Fibroblast of skin of right quadriceps (primary cell): ENCODE measurements at places on chromosomes 5 and 9.
A peak's percentile ranks its signal among the peaks of the same experiment; 100 is the strongest.

DNA sequence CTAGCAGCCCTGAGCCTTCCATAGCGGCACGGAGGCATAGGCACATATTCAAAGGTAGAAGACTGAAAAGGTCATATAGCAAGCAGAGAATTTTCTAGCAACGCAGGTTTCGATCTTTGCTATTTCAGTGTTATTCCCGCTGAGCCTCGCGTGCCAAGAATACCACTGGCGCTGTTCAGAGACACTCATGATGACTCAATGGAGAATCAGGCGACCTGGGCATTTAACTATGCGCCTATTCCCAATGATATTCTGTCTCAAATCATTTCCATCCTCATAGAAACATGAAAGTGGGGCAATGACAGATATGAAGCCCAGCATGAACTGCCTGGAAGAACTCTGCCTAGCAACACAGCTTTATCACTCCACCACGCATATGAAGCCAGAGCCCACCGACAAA is 59.9 kb downstream of the EFNA5 start:
- no peak for DNase-seq

GRCh38 chr5:159091065-159091464 is 8.7 kb downstream of the EBF1 start:
- no peak for DNase-seq

DNA sequence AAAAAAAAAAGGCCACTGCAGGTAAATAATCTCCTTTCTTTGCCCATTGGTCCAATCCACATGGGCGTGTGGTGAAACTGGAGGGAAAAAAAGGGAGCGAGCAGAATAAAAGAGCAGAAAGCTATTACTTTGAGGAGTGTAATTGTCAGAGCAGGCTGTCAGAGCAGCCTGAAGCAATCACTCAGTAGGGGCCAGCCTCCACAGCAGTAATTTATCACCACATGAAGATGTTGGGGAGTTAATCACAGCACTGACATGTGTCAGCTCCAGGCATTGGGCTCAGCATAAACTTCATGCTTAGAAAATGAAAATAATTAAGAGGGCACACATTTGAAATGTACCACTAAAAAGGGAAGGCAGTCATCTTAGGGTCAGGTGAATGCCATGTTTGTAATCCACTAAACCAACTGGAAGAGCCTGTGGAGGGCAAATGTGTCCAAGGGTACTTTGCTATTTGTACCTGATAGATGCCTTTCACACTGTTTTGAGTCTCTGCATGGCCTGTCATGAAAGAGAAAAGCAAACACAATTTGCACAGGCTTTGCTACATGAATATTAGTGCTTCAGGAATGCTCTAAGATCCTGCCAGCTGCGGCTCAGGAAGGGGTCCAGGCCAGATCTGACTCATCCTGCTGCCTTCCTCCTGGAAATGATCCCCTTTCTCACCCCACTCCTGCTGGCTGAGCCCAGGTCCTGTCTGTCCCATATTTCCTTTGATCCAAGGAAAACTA is 2.9 kb upstream of the PTGER4 start:
- DNase-seq = peak; percentile 77

- no peak for DNase-seq
These were observed 7.1 kb downstream of the CCNH start for GRCh38 chr5:87405472-87406155.

DNA sequence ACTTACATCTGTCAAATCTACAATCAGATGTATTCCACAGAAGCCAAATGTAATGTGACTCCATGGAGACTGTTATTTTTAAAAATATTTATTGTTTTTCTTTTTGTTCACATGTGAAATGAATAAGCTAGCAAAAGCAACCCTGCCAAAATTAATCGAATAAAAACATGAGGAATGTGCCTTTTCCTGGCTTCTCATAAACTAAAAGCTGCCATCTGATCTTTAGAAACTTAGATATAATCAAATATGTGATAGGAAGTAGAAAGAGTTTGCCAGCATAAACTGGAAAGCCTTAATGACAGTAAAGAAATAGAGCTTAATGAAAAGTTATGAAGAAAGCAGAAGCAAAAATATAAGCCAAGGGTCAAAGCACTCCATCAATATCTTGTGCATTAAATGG is 1724.7 kb upstream of the WWC1 start:
- no peak for DNase-seq

GRCh38 chr9:32782476-32783167 is 718 bp upstream of the TMEM215 start:
- no peak for DNase-seq

GRCh38 chr5:50576686-50577256 is 89.7 kb upstream of the PARP8 start:
- DNase-seq = no peak

GRCh38 chr9:124042201-124042721 is 30.7 kb downstream of the LHX2 start:
- DNase-seq = no peak

DNA sequence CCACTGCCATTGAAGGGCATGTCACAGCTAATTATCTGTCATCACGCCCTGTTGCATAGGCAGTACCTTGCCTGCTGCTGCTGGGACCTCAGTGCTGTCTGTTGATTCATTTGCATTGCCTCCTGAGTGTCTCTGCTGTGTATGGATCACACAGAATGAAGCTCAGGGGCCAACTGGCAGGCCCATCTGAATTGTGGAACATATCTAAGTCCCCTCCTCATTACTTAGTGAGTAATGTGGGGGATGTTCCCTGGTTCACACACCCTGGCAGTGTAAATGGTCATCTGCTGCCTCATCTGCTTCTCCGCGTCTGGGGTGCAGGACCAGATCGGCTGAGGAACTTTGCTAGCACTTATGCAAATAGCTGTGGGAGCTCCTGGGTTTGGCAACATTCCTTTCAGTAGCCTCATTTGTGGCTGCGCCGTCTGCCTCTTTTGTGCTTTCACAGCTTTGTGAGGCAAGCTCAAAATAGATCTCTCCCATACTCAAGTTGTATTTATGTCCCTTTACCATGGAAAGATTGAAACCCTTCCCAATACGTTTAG is 25.4 kb downstream of the TYRP1 start:
- peak; percentile 83 for DNase-seq

DNA sequence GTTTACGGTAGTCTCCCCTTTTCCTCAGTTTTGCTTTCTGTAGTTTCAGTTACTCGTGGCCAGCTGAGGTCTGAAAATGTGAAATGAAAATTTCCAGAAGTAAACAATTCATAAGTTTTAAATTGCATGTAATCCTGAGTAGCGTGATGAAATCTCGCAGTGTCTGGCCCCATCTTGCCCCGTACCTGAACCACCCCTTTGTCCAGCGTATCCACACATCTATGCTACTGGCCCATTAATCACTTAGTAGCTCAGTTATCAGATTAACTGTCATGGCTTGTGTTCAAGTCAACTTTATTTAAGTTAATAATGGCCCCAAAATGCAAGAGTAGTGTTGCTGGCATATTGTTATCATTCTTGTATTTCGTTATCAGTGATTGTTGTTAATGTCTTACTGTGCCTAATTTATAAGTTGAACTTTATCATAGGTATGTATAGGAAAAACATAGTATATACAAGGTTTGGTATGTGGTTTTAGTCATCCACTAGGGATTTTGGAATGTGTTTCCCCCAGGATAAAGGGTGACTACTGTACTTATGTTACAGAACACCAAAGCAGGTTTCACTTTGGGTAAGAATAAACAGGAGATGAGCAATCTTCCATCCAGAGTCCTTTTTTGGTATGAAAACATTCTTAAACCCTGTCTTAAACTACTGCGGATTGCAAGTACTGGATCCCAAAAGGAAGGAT is 118.4 kb upstream of the KCNN2 start:
- peak; percentile 92 for DNase-seq

GRCh38 chr9:89639367-89639795 is 34.6 kb downstream of the GADD45G start:
- no peak for DNase-seq

DNA sequence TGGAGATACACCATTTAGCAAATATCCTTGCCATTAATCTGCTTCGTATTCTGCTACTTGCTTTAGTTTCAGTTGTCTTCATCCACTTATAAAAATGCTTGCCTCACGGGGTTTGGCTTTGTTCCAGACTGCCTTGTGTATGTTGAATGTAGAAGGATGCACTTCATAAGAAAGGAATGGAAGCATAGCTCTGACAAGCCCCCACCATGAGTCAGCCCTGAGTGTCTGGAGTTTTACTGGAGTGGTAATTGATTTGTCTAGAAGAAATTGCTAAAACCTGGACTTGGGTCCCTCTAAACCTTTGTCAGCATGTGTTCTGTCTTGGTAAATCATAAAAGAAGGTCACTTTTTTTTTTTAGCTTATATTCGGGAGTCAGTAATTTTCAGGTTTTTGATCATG is 4.6 kb downstream of the TEX48 start:
- DNase-seq = peak; percentile 100

DNA sequence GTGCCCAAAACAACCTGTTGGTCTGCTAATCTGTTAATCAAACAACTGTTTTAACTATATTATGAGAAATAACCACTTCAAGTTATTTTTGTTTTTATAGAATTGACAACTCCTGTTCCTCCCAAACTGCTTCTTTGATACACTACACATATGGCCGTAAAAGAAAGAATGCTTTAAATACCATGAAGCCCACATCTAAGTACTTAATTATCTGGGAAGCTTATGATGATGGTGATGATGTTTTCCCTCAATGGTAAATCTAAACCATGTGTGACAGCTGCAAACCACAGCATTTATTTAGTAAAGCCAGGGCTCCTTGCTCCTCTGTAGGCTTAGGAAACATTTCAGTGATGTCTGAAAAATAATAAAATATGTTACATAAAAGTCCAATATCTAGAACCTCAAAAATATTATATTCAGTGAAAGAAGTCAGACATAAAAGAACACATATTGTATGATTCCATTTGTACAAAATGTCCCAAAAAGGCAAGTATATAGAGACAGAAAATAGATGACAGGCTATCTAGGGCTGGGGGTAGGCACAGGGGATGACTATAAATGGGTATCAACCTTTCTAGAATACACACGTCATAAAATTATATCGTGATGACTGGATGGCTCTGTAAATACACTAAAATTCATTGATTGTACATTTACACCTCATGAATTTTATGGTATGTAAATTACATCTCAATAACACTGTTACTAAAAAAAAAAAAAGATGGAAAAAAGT is 154.1 kb downstream of the EFNA5 start:
- peak; percentile 82 for DNase-seq

GRCh38 chr9:7146582-7146981 is 388.8 kb downstream of the KDM4C start:
- DNase-seq = no peak

DNA sequence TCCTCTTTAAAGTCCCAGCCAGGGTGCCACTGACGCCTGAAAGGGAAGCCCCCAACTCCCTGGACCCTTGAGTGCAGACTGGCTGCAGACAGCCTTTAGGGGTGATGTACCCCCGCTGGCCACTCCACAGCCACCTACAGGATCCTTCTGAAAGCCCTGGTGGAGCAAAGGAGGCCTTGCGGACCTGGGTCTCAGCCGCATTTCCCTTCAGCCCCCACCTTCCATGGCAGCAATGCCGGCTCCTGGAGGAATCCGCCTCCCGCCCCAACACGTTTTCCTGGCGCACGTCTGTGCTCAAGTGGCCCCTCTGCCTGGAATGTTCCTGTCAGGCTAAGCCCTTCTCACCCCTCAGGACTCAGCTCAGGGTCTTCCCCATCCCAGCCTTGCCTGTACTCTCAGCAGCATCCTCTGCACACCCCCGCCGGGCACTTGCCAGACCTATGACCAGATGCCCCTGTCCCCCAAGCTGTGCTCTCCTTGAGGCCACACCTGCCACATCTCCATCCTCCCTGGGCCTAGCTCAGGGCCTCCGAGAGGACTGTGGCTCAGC is 134.1 kb upstream of the RAPGEF1 start:
- no peak for DNase-seq

DNA sequence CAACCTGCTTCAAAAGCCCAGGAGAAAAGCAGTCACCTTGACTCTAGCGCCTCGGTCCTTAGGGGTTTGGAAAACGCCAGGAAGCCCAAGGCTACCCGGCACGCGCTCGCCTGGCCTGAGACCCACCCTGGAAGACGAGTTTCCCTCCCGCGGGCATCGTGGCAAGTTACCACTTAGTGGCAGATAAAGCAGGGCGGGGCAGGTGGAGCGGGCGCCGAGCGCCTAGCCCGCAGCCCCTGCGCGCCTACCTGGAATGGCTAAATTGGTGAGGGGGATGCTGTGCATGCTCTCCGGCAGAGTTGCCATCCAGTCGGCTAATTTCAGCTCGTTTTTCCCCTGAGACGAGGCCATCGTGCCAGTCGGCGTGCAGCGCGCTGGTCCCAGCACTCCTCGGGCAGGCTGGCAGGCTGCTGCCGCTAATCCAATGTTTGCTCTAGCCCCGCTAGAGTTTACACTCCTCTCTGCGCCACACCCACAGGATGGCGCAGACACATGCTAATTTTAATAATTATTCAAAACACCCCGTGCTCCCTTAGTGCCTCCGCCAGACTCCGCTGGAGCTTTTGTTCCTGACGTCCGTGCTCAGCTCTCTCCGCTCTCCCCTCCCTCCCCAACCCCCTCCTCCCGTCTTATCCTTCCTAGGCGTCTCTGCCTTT is at the start of gene PLCXD3:
Gene PLCXD3, minus strand, starts transcription at position 426 of the 656 bp plus-strand sequence. Its CDS starts 75 bp downstream, at position 351.
- DNase-seq = no peak

DNA sequence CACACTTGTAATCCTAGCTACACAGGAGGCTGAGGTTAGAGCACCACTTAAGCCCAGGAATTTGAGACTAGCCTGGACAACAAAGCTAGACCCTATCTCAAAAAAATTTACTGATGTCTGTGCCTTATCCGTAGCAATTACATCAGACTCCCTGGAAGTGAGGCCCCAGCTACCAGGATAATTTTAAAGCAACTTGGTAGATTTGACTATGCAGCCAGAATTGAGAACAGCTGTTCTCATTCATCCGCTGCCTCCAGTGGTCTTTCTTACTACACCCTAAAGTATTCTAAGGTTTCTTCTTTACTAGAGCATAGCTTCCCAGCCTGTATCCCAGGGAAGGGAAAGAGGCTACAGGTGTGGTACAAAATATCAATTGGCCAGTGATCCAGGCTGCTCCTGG is 20.4 kb upstream of the C9orf152 start:
- DNase-seq = no peak

DNA sequence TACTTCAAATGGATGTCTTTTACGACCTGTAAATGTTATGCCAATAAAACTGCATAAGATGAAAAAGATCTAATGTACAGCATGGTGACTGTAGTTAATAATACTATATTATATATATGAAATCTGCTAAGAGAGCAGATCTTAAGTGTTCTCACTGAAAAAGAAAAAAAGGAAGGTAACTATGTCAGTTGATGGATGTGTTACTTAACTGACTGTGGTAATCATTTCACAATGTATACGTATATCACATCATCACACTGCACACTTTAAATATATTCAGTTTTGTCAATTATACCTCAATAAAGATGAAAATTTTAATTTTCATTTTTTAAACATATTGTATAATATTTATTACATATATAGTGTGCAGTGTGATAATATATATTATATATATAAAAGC is 31.9 kb downstream of the THBS4 start:
- no peak for DNase-seq

- no peak for DNase-seq
These were observed 70.5 kb downstream of the CDKN2A start for GRCh38 chr9:21923694-21924093.
